Hematopoietic multipotent progenitor cell treated with erythropoietin and hydrocortisone succinate and interleukin-3 and kit ligand, for 4 days (in vitro differentiated cells): ENCODE measurements at places on chromosomes 16 and 17.
A peak's percentile ranks its signal among the peaks of the same experiment; 100 is the strongest.

GRCh38 chr17:42317266-42317845 is 29.1 kb downstream of the STAT5A start:
- peak; percentile 58 for DNase-seq

DNA sequence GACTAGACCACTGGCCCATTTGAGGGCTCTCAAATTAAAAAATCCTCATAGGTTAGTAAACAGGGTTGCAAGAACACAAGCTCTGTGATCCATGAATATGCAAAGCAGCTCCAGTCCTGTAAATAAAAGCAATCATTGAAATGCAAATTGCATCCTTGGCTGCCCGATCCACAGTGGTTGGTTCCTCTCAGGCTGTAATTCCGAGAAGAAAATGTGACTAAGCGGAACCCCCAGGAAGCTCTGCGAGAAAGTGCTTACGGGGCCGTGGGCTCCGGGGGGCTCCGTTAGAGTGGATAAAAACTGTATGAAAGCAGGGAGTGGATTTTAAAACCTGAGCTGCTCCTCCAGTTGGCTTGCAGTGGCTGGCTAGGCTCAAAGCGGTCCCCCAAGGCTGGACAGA is 2.5 kb downstream of the GPRC5B start:
- DNase-seq: no peak

DNA sequence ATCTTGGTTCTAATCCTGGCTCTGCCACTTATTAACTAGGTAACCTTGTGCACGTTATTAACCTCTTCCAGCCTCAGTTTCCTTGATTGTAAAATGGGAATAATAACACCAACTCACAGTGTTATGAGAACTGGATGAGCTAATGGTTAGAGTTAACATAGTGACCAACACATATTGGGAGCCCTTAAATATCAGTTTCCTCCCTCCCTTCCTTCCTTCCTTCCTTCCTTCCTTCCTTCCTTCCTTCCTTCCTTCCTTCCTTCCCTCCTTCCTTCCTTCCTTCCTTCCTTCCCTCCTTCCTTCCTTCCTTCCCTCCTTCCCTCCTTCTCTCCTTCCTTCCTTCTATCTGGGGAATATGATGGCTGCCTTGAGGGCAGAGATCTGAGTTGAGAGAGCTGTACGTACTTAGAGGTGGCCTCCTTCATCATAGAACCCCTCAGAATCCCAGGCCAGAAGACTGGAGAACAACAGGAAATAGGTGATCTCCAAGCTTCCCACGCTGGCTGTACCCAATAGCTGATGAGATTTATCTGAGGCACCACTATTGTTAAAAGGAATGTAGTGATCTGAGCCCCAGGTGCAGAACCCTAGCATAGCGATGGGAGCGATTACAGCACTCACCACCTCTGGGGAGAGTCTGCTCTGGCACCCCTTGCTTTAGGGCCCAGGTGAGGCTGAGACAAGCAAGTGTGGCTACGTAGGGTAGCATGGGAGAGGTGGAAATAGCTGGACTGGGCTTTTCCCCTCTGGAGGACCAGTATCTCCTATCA is 26.2 kb downstream of the CCR7 start:
- no peak for DNase-seq

- DNase-seq: no peak
These were observed 112.7 kb downstream of the VPS53 start for GRCh38 chr17:601926-602303.

DNA sequence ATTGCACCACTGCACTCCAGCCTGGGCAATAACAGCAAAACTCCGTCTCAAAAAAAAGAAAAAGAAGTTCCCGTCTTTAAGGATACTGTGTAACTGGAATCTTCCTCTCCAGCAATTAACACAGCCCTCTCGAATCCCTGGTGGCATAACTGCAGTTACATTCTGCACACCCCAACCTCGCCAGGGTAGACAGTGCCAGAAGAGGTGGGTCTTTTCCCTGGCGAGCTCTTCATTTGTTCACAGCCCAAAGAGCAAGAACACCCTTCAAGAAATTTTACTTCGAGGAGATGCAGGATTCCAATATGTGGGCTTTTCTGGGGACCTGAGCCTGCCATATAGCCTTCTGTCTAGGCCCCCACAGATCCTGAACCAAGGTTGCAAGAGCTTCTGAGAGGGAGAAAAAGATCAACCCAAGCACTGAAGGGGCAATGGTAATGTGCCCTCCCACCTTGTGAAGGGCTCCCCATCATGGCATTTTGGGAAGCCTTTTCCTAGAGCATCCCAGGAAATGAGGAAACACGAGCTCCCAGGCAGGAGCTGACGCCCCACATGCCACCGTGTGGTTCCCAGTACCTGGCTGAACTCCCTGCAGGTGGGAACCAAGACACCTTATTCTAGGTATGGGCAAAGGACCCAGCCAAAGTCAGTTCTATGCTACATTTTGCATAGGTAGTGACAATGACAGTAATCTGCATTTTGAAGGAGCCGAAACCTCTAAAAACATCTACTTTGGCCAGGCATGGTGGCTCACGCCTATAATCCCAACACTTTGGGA is 26.9 kb downstream of the TK2 start:
- DNase-seq: no peak

- no peak for DNase-seq
These were observed 19.8 kb downstream of the TAF1C start for GRCh38 chr16:84166796-84167695.

DNA sequence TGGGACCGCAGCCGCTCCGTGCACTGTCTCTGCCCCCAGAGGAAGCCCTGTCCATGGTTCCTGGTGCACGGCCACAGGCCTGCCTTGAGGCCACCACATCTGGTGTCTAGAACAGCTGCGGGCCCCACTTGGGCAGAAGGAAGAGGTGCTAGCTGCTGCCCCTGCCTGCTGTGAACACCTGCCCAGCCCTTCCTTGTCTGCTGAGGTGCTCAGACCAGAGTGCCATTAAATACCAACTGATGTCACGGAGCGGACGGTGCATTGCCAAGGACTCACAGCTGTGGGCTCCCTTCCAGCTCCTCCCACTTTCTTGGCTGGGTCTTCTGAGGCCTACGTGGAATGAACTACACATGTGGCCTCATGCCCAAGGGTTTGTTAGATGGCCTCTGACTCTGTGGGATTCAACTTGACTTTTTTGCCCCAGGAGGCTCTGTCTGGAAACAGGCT is 146.1 kb downstream of the RAB11FIP4 start:
- no peak for DNase-seq

GRCh38 chr16:83995754-83996153 is 27.7 kb downstream of the NECAB2 start:
- DNase-seq: no peak

- DNase-seq: no peak
These were observed 75.9 kb upstream of the PMFBP1 start for GRCh38 chr16:72247821-72248253.

GRCh38 chr16:31221357-31222160 is 4.6 kb upstream of the PYDC1 start:
- no peak for DNase-seq

GRCh38 chr16:50846511-50846910 is 104.6 kb downstream of the CYLD start:
- DNase-seq: no peak

DNA sequence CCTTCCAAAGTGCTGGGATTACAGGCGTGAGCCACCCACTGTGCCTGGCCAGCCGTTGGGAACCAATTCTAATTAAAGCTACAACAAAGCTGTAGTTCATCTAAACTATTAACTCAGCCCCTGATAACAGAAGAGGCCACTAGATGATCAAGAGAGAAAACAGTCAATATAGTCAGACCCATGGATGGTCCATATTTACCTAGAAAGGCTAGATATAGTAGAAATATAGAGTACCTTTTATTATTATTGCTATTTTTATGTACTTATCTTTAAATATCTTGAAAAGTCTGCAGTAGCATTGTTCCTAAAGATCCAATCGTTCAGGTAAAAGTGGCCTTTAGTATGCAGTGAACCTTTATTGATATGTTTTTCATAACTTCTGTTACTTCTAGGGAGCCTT is 43.2 kb downstream of the RNF213 start:
- DNase-seq: no peak

GRCh38 chr17:19502517-19502916 is 31.1 kb upstream of the SLC47A1 start:
- no peak for DNase-seq

- no peak for DNase-seq
These were observed 64.9 kb downstream of the PLD6 start for GRCh38 chr17:17141279-17141678.

GRCh38 chr16:1188432-1189189 is 35.7 kb downstream of the CACNA1H start:
- DNase-seq: peak; percentile 78

GRCh38 chr17:41775394-41776226 is 10.9 kb downstream of the JUP start:
- no peak for DNase-seq

- no peak for DNase-seq
These were observed 428.7 kb upstream of the SALL1 start for GRCh38 chr16:51579652-51580360.

- DNase-seq: no peak
These were observed 18.8 kb downstream of the DOC2B start for GRCh38 chr17:162689-163088.

- DNase-seq: no peak
These were observed 2.2 kb downstream of the CYTH1 start for GRCh38 chr17:78779850-78780249.

GRCh38 chr17:82490512-82491195 is 28.9 kb upstream of the FOXK2 start:
- DNase-seq: no peak

DNA sequence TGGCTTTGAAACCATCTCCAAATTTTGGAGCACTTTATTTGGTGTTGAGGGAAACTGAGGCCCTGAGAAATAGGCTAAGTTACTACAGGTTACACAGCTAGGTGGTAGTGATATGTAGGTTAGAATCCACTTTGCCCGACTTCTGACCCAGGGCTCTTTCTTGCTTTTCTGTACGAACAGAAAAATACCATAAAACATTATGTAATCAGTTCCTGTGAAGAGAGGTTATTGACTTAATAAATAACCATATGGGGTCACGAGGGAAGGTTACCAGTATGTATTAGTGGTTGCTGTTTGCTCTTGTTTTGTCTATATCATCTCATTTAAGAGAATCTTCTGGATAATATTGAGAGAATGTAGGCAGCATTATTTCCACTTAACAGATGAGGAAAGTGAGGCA is 172.2 kb upstream of the MAF start:
- no peak for DNase-seq

DNA sequence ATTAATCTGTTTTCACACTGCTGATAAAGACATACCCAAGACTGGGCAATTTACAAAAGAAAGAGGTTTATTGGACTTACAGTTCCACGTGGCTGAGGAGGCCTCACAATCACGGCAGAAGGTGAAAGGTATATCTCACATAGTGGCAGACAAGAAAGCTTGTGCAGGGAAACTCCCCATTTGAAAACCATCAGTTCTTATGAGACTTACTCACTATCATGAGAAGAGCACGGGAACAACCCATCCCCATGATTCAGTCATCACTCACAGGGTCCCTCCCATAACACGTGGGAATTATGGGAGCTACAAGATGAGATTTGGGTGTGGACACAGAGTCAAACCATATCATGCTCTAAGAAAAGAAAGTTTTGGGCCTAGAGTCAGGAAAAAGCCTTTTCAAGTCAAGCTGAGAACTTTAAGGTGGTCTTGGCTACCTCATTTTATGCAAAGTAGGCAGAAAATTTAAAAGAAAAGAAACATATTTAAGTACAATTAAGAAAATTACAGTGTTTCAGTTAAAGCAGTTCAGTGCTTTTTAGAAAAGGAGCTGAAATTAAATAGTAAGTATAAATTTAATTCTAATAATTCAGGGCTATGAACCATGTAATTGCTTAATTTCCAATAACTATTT is 24.9 kb upstream of the CRYM start:
- DNase-seq: no peak

DNA sequence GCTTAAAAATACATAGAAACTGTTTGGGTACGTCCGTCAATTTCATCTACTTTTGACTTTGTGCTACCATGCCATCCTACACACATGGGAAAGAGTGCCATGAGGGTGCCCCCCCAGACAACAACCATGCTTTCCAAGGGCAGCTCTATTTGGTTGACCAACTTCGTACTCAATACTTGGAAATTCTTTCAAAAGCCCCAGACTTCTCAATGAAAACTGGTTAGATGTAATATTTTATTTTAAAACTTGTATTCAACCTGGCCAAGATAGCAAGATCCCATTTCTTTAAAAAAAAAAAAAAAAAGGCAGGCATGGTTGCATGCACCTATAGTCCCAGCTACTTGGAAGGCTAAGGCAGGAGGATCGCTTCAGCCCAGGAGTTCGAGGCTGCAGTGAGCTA is 98.4 kb downstream of the PARN start:
- no peak for DNase-seq

DNA sequence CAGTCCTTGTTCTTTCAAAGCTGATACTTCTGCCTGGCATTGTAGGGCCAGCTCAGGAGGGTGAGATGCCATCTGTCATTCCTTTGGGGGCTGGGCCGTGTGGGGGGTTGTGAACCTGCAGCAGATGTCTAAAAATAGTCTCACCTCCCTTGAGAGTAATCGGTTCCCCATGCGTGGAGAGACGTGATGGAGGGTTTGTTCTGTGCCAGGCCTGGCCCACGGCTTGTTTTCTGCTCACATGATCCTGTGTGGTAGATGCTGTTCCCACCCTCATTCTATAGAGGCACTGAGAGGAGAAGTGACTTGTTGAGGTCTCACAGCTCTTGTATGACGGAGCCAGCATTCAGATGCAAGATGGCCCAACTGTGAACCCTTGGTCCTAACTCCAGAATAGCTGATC is 4.6 kb downstream of the IRF8 start:
- DNase-seq: no peak

DNA sequence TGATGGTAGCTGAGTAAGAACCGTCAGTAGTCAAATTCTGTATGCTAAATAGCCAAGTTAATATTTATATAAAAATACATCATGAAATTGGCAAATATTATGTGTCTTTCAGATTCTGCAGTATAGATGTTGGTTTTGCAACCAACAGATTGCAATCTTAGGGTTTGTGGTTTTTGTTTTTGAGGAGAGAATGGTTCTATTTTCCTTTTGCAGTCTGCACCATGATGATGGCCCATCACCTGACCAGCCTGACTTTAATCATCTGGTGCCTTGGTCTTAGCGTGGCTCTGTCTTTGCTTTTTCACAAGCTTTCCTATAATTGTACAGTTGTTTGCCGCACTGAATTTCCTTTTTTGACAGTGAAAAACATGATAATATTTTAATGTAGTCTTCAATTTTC is 50.7 kb downstream of the NUP93 start:
- DNase-seq: peak; percentile 78

- DNase-seq: no peak
These were observed 6.3 kb upstream of the SECTM1 start for GRCh38 chr17:82339634-82340580.

GRCh38 chr17:33725675-33726271 is 432.7 kb upstream of the ASIC2 start:
- DNase-seq: peak; percentile 54

GRCh38 chr17:27762527-27763305 is 37.6 kb downstream of the NOS2 start:
- peak; percentile 69 for DNase-seq

GRCh38 chr17:79870540-79870939 is 31.3 kb upstream of the CBX4 start:
- no peak for DNase-seq

- no peak for DNase-seq
These were observed 50.3 kb downstream of the FOXL1 start for GRCh38 chr16:86628614-86629013.
